ENCODE measurements at places on chromosomes 6 and 20.

GRCh38 chr6:159728531-159728964, 1.2 kb downstream of the WTAP start:
- no peak for DNase-seq

- DNase-seq: no peak
These were observed 39.6 kb upstream of the MDFI start for GRCh38 chr6:41598670-41599014.

GRCh38 chr6:111113336-111114086, 26.2 kb downstream of the SLC16A10 start:
- peak; percentile 20 for DNase-seq

DNA sequence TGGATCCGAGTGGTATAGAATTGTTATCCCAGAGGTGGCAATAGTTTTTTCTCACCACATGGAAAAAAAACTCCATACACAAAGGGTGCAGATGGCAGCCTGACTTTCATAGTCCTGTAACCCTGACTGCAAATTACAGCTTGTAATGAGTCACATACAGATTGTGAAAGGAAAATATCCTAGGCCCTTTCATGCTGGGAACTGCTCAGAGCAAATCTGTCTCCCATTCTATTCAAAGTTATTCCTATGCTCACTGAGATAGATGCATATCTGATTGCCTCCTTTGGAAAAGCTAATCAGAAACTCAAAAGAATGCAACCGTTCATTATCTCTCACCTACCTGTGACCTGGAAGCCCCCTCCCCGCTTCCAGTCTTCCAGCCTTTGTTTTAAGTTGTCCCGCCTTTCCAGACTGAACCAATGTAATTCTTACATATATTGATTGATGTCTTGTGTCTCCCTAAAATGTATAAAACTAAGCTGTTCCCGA, 108.7 kb upstream of the MAP3K4 start:
- peak; percentile 66 for DNase-seq

DNA sequence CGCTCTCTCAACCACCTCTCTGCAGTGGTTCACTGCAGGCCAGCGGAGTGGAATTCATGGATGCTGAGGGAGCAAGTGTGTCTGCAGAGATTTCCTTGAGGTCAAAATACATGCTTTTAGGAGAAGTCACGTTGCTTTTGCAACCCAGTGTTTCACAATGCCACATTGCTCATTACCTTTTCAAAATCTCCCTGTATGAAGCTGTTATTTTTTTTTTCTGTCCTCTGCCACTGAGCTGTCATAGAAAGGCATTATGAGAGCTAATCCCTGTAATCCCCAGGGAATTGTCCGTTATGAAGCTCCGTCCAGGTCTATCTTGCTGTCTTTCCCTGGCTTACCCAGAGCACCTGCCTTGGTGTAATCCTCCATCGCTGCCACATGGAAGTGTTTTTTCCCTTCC, 60.5 kb upstream of the SLC22A23 start:
- no peak for DNase-seq

DNA sequence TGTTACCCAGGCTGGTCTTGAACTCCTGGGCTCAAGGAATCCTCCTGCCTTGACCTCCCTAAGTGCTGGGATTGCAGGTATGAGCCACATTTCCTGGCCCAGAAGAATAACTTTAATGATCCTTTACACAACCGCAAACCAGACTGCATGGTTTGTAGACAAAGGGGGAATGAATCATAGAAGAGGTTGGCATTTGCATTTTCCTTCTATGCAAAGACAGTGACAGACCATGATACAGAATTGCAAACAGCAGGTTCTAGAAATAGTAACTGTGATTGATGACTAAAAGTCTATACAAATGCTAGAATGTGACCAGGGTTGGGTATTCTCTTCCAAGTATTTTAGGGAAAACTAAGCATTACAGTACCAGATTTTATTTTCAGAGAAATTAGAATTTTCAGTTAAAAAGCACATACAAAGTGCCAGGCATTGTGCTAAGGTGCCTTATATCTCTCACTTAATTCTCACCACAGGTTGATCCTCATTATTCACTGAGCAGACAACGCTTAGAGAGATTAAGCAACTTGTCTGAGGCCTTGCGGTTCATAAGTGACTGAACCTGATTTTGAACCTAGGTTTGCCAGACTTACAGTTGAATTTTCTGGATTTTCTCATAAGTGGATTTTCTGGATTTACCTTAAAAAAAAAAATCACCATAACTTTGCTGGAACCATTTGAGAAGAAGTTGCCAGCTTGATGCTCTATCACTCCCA, 146.6 kb downstream of the ZFAND3 start:
- no peak for DNase-seq

- no peak for DNase-seq
These were observed 5.9 kb downstream of the DEFB118 start for GRCh38 chr20:31374346-31374745.

- no peak for DNase-seq
These were observed 129.6 kb downstream of the EDN1 start for GRCh38 chr6:12419631-12420272.

DNA sequence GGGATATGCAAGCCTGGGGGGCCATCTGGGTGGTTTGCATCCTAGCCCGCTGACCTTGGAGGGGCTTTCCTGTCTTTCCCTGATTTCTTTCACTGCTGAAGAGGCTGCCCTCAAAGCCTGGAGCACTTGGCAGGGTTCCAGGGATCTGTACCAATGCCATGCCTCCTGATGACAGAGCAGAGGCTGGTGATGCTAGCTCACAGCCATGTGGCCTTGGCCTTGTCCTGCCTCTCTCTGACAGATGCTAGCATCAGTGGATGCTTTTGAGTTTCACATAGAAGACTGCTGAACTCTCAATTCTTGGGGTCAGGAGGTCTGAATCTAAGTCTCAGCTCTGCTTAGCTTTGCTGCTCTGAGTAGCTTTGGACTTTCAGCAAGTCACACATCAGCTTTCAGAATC, 21.9 kb upstream of the RREB1 start:
- no peak for DNase-seq

GRCh38 chr6:147578159-147578558, 69.7 kb downstream of the SAMD5 start:
- no peak for DNase-seq

DNA sequence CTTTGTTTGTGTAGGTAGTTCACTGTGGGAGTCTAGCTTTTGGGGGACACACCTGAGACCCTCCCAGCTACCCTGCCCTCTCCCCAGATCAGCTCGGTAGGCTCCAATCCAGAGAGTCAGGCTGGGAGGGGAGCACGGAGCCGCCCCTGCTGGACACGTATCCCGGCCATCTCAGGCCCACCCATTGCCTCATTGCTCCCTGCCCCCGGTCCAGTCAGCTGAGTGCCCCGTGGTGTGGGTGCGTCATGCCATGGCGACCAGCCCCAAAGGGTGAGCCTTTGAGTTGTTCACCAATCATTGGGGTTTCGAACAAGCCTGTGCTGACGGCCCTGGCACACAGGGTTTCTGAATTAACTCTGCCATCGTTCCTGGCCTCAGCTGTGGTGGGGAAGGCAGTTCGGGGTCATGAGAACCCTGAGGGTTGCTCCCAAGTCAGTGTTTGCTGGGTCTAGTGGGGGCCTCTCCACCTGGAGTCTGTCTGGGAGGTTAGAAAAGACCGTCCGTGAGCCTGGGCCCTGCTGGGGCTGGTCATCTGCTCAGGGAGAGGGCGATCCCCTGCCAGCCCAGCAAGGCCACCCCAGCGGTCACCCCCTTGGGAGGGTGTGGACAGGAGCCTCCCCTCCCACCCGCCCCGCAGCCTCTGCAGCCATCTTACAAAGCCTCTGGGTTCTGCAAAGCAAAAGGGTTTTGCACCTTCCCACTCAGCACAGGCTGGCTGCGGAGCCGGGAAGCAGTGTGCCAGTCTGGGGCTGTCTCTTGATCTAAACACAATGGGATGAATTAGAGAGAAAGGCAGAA, 34.5 kb downstream of the NTSR1 start:
- no peak for DNase-seq

- no peak for DNase-seq
These were observed 370.3 kb downstream of the RFPL4B start for GRCh38 chr6:112717401-112717800.

- DNase-seq: no peak
These were observed 37.3 kb downstream of the NTSR1 start for GRCh38 chr20:62745952-62746288.

DNA sequence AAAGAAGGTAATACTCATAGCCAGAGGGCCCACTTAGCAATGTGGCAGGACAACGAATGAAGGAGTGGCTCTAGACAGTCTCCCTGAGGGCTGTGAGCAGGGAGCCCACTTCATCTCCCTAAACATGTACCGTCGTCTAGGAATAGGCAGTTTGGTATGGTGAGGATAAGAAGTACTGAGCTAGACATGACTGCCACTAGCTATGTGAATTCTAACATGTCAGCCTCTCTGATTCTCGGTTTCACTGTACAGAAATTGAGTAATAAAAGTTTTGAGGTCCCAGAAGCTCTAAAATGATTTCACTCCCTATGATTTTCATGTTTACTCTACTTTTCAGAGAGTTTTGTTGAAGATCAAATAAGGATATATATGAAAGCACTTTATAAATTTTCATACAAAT, 107.1 kb downstream of the AHI1 start:
- DNase-seq: no peak

DNA sequence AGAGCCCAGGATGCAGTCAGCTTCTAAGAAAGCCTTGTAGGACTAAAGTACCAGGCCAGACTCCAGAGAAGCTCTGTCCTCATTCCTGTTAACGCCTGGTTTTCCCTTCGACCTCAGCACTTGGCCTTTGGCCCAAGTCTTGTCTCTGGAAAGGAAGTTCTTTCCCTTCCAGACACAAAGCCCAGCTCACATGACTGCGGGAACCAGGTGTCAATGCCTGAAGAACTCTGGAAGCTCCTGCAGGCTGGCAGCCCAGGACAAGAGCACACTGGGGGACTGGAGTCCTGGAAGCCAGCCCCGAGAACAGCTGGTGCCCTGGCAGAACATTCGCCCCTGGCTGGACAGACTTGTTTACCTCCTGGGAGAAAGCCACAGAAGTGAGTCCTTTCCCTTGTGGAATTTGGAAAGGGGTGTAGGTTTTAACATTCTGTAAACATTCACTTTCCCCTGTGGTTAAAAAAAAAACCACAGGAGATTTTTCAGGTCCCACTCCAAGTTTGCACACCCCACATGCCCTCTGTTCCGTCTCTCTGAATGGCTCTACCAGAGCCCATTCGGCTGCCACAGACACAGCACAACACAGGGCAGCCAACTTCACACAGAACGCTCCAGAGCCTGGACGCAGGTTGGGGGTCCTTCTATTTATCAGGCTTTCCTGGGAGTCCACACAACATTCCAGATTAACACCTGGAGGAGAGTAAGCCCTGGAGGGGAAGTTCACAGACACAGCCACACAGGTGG, 18.1 kb downstream of the ACSS1 start:
- DNase-seq: peak; percentile 52

GRCh38 chr6:34573567-34574183, 17.5 kb upstream of the SPDEF start:
- DNase-seq: no peak

GRCh38 chr6:116456927-116457326, 4.2 kb upstream of the CALHM6 start:
- DNase-seq: no peak

DNA sequence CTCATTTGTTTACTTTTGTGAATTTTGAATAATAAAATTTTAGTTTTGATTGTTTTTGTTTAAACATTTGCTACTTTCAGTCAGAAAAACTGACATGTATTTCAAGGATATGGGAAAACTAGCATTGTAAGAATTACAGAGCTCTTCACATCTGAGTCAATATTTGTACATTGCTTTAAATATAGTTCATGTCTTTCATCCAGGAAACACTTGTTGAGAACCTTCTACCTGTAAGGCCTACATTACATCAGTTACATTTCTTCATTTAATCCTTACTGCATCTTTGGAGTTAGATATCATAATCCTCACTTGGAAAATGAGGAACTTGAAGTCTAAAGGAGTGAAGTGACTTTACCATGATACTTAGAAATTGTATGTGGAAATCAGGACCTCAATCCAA, 242.9 kb downstream of the KCNQ5 start:
- DNase-seq: no peak

- peak; percentile 43 for DNase-seq
These were observed 135.6 kb downstream of the GMDS start for GRCh38 chr6:2109796-2110195.

DNA sequence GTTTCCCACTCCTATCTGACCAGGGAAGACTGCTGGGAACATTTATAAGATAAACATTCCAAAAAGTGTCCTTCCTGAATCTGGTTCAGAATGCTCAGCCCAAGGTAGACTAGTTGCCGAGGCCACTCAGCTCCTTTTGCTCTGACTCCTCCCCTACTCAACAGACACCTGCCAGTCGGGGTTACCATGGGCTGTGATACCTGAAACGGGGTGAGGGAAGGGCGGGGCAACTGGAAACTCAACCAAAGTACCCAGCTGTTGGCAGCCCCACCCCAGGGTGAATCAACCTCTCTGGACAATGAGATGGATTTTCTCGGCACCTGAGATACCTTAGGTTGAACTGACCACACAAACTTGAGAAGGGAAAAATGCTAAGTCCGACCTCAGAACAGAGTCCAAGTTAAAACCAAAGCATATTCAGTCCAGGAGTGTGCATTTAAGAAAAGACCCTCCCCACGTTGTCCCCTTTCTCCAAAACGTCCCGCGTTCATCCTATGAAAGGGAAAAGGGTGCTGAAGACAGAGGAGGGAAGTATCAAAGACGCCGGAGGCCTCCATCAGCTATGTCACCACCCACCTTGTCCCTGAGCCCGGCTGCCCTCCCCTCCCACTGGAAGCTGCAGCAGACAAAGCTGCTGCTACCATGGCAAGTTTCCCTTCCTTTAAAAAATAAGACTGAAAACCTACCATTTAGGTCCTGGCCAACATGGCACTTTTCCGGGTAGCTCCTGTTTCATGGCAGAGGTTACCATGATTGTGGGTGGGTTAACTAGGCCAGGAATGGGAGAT, 100.1 kb downstream of the SLC23A2 start:
- DNase-seq: no peak

GRCh38 chr6:52635049-52635577, 35.8 kb upstream of the TMEM14A start:
- no peak for DNase-seq

DNA sequence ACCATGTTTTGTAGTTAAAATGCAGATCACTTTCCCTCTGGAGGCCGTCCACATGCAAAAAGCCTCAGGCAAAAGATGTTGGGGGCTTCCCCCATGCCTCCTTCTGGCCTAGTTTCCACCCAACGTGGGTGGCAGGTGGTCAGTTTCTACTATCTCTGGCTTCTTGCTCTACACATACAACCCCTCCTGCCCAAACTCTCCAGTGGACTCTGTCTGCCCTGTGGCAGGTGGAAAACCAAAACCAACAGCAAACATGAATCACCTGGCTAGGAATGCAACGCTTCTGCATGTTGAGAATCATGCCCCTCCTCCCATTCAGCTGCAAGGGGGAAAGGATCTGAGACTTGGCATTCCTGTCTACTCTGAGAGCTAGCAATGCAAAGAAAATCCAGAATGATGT, 94.8 kb downstream of the MBOAT1 start:
- no peak for DNase-seq

- no peak for DNase-seq
These were observed 21.2 kb downstream of the EPB41L2 start for GRCh38 chr6:131041814-131042213.

- DNase-seq: no peak
These were observed 166.4 kb upstream of the RNF217 start for GRCh38 chr6:124795643-124796463.
